ENCODE measurements at places on chromosomes 3 and 15. TPM values are rescaled to one million over a fixed set of nuclear protein-coding genes. Genes with fewer than 3 reads are reported as not detected.

DNA sequence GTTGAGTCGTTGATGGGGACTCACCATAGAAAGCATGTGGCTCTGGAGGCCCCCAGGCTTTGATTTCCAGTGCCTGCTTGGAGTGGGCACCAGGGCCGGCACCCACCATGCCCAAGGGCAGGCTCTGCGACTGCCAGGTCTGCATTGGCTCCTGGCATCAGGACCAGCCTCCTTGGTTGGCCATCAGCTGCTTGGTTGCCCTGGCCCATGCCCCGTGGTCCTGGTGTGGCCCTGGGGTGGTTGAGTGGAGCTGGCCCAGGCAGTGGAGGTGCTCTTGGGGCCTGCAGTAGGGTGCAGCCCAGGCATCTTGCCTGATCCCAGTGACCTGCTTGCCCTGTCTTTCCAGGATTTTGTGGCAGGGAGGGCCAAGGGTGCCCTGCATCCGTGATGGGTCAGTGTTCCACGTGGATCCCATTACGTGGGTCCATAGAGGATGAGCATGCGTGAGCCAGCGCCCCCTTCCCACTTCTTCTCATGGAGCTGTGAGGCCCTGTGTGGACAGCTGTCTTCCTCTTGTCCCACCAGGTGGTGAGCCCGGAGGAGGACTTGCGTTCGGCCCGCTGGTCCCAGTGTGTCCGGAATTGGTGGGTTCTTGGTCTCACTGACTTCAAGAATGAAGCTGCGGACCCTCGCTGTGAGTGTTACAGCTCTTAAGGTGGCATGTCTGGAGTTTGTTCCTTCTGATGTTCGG is 187.0 kb downstream of the UBE3A start:
- no peak for DNase-seq
- H3K4me3 ChIP-seq = no peak overlapping the region
- H3K27me3 ChIP-seq = no peaks in the 10 kb centered on the region
- no peak overlapping the region for H3K27ac ChIP-seq
- peaks cover 3% of the 10 kb centered on the region for H3K36me3 ChIP-seq
- H3K4me1 ChIP-seq = no peaks in the 10 kb centered on the region

- peaks cover 14% of the 10 kb centered on the region for H3K4me1 ChIP-seq
- no peaks in the 10 kb centered on the region for H3K27me3 ChIP-seq
- DNase-seq = no peak
Measured at GRCh38 chr15:78914027-78914764, 30.6 kb downstream of the CTSH start.

DNA sequence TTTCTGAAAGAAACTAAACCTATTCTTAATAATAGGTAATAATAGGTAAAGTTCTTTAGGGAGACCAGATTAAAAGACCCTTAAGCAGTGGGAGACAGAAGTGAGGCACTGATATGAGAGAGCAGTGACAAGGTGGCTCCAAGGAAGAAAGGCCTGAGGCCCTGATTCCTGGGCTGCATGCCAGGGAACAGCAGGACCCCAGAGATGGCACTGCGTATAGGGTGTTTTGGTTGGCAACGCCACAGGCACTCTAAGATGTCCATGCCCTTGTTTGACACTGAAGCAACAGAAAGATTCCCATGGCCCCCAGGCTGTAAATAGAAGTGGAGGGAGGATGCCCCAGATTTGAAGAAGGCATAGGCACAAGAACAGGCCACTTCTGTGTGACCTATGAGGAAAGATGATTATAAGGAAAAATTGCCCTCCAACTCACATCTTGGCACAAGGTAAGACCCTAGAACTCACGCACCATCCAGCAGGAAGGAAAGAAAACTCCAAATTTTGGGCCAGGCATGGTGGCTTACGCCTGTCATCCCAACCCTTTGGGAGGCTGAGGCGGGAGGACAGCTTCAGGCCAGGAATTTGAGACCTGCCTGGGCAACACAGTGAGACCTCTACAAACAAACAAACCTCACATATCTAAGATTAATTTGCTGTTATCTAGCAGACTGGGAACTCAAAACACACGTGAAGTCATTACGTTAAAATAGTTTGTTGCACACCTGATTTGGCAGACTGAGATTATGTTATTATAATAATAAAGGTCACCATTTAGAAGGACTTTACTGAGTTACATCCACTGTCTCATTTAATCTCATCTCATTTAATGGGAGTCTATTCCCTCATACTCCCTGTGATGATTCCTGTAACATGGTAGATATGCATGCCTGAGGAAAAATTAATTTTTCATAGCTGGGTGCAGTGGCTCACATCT is 10.5 kb upstream of the BLM start:
- H3K27me3 ChIP-seq = no peaks in the 10 kb centered on the region
- peaks cover 3% of the 10 kb centered on the region for H3K36me3 ChIP-seq
- no peak for DNase-seq
- no peak overlapping the region for H3K4me3 ChIP-seq
- H3K4me1 ChIP-seq = peaks cover 11% of the 10 kb centered on the region

DNA sequence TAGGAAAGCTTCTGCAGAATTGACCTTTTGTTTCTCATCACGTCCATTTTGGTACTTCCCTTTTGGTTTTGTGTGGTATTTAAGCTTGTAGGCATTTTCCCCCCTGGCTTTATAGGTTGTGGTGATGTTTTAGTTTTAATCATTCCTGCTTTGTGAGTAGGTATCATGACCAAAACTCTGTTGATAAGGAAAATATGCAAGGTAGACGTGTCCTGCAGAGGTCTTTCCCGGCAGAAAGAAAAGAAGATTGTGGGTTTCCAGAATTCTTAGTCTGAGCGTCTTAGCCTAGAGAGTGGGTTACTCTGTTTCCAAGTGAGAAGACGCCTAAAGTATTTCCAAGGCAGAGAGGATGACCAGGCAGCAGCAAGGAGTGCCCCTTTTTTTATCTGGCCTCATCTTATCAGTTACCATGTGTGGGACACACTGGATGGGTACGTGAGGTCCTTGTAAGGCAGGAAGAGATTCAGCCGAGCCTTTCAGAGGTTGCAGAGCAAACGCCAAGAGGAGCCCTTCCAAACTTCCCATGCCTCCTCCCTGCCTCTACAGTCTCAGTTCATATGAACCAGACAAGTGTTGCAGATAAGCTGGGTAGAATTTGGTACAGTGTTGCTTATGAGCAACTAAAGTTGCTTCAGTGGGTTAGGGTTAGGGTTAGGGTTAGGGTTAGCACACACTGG is 58.8 kb downstream of the ARNT2 start:
- no peaks in the 10 kb centered on the region for H3K4me1 ChIP-seq
- no peaks in the 10 kb centered on the region for H3K27me3 ChIP-seq
- DNase-seq = no peak

- no peak overlapping the region for H3K4me3 ChIP-seq
- H3K4me1 ChIP-seq = no peaks in the 10 kb centered on the region
- no peak for DNase-seq
- H3K36me3 ChIP-seq = no peaks in the 10 kb centered on the region
- no peaks in the 10 kb centered on the region for H3K27me3 ChIP-seq
Measured at GRCh38 chr3:33773637-33774036, 24.8 kb upstream of the PDCD6IP start.

DNA sequence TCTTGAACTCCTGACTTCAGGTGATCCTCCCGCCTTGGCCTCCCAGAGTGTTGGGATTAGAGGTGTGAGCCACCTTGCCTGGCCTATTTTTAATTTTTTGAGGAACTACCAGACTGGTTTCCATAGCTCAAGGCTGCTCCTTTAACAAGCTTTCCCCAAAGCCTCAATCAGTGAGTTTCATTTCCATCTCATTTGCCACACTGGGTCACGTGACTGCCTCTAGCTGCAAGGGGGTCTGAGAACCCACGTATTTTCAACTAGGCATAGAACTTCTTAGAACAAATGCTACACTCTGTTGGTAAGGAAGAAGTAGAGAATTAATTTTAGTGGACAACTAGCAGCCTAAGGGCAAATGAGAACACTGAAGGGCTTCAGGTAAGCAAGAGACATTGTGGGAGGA is 3.1 kb upstream of the CD276 start:
- H3K36me3 ChIP-seq = no peaks in the 10 kb centered on the region
- peaks cover 37% of the 10 kb centered on the region for H3K4me1 ChIP-seq
- DNase-seq = no peak
- no peak overlapping the region for H3K4me3 ChIP-seq

DNA sequence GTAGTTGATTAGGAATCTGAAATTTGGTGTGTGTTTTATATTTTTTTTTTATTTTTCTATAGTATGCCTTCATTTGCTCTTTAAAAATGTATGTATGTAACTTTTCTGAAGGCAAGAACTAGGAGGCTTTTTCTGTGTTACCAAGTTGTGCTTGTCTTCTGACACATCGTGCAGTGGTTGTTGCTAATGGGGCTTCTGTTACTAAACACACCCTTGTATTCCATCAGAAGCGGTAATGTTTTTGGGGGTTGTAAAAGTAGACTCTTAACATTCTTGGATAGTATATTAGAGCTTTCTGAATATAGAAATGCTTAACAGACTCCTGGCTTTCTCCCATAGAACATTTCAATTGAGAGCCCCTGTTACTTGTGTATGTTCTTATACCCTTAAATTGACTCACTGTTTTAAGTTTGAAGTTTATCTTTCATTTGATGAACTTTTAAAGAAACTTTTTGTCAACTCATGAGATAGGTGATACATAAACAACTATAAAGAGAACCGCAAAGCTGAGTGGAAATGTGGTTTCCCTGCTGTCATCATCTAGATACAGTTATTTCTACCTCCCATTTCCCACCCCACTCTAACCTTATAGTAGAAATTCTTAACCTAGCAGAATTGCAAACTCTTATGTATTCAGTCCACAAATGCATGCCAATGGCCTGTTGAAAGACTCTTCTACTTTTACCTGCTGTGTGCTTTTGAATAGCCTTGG is 2.5 kb downstream of the TIPARP start:
- peaks cover 4% of the 10 kb centered on the region for H3K27me3 ChIP-seq
- peak; percentile 48 for DNase-seq
- H3K36me3 ChIP-seq = peaks cover 22% of the 10 kb centered on the region
- peak overlapping the region; percentile 98 for H3K4me3 ChIP-seq
- peak overlapping the region; percentile 97 for H3K27ac ChIP-seq
- peaks cover 67% of the 10 kb centered on the region for H3K4me1 ChIP-seq

DNA sequence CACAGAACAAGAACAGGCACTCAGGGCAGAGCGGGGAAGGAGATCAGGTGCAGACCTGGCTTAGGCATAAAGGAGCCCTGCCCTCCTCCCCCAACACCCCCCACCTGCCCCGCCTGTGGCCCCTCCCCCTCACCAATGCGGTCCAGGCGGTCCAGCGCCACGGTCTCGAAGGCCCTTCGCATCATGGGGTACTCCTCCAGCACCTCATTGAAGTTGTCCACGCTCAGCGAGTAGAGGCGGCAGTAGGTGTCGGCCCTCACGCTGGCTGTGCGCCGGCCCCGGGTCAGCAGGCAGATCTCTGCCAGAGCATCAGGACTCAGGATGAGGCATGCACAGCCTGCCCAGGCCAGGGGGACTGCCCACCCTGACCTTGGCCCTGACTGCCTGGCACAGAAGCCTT is 44.8 kb downstream of the HCN4 start:
- H3K4me1 ChIP-seq = peaks cover 5% of the 10 kb centered on the region
- no peak overlapping the region for H3K27ac ChIP-seq
- peaks cover 14% of the 10 kb centered on the region for H3K27me3 ChIP-seq

DNA sequence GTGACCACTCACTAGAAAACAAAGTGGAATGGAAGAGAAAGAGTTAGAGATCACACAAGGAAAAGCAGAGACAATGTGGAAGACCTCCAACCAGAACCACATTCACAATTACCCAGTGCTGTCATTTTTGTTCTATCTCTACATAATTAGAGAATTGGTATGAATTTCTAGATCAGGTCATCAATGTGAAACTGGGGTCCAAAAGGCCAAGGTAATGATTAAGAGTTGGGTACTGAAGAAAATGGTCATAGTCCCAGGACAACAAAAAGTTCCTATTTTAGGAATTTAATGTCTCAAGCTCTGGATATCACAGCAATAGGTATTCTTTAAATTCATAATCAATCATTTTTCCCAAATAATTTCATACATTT is 84.7 kb upstream of the PPIB start:
- H3K4me1 ChIP-seq = peaks cover 49% of the 10 kb centered on the region
- peak overlapping the region; percentile 13 for H3K4me3 ChIP-seq
- no peak for DNase-seq
- no peak overlapping the region for H3K27ac ChIP-seq
- H3K27me3 ChIP-seq = no peaks in the 10 kb centered on the region

DNA sequence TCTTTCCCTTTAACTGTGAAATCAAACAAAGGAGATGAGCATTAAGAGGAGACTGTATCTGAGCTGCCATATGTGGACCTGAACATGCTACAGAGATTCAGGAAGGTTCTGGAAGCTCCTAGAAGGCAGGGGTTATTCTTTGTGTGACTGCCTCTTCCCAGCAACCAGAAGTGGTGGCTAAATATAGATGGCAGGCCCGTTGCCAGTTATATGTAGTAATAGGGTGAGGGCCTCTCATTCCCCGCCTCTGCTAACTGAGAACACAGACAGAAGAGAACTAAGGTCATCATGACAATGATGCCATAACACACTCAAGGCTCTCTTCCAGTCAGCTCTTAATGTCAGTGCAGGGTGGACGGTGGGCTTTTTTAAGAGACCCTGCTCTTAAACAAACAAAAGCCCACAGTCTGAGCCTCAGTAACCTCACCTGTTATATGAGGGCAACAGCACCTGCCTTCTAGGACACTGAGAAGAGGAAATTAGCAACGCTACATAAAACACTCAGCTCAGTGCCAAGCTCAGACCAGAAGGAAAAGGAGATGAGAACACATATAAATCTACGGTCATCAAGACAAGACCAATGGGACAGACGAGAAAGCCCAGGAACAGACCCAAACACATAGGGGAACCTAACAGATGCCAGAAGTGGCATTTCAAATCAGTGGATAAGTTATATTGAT is 22.3 kb downstream of the CFAP92 start:
- no peak overlapping the region for H3K4me3 ChIP-seq
- no peaks in the 10 kb centered on the region for H3K36me3 ChIP-seq
- H3K27me3 ChIP-seq = peaks cover 6% of the 10 kb centered on the region
- no peak for DNase-seq
- peaks cover 10% of the 10 kb centered on the region for H3K4me1 ChIP-seq

DNA sequence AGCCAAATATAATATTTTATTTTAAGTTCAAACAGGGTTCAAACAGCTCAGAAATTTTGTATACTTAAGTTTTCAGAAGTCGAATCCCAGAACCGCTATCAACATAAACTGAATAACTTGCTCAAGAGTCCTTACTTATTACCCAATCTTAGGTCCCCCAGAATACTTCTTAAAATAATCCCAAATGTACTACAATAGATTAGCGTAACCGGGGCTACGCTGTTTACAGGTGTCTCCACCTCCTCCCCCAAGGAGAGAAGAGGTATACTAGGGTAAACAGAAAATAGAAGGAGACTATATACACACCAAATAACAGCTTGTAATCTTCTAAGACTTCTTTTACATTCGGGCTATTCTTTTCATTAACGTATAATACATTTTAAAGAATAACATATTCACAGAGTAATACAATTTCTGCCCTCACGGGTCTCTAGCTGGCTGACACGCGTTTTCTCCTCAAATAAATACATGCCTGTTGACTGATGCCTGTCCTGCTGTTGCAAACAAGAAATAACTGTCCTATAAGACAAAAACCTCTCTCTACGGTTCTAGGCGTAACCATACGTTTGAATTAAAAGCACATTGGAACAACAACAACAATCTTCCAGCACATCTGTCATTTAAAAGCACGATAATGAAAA is 1.3 kb downstream of the DENND4A start:
- DNase-seq = no peak
- H3K27me3 ChIP-seq = no peaks in the 10 kb centered on the region
- peaks cover 70% of the 10 kb centered on the region for H3K4me1 ChIP-seq
- peak overlapping the region; percentile 92 for H3K4me3 ChIP-seq
- H3K36me3 ChIP-seq = no peaks in the 10 kb centered on the region

PLSCR2 gene
- total RNA-seq = not detected

TMPRSS7 gene
- 0.09 TPM for total RNA-seq

CFAP20DC gene
- 2.0 TPM for total RNA-seq

DBR1 gene
- total RNA-seq = 22.0 TPM

RFTN1 gene
- total RNA-seq = 132 TPM

MUC13 gene
- not detected for total RNA-seq

GP5 gene
- 1.9 TPM for total RNA-seq
